SHP77 (cell line): ENCODE measurements at places on chromosomes 4 and X.

DNA sequence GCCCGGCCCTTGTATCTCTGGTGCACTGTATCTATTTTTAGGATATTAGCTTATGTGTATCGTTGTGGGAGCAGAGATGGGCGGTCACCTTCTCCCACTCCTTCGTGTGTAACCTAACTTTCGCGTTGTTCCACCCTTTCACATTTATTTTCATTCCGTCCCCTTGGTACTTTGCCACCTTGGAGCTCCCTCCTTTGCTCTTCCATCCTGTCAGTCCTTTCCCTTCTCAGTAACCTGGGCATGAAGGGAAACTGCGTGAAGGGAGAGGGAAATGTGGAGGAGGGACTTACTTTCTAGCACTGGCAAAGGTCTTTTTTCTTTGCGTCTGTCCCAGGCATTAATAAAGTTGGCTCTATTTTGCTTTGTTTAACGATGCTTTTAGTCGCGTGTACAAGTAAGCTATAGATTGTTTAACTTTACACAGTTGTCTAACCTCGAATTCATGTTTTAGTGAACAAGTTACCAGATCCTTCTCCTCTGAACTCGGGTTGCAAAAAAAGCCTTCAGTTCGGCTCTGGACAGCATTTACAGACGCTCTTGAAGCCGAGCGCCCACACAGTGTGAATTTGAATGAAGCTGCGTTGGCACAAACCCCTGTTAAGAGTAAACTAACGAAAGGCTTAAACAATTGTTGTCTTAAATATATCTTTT lies 3.9 kb downstream of the PCDH10 start:
- DNase-seq: no peak

DNA sequence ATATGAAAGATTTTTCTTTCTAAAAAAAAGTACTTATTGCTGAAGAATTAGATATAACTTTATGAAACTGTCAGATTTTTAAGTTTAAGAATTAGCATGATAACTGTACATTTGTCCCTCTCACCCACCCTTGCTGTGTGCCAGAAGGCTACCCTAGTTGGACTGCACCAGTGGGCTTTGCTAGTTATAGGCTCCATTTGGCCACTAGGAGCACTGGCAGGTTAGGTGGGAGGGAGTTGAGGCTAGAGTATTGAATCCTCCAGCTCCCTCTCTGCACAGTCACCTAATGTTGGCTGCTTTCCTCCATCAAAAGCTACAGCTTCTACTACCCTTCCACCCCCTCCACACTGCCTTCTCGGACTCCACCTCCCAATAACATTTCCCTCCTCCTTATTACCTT lies 84.2 kb downstream of the TASL start:
- DNase-seq: no peak

- DNase-seq: no peak
These were observed 289.4 kb upstream of the GK2 start for GRCh38 chr4:79697444-79697843.

DNA sequence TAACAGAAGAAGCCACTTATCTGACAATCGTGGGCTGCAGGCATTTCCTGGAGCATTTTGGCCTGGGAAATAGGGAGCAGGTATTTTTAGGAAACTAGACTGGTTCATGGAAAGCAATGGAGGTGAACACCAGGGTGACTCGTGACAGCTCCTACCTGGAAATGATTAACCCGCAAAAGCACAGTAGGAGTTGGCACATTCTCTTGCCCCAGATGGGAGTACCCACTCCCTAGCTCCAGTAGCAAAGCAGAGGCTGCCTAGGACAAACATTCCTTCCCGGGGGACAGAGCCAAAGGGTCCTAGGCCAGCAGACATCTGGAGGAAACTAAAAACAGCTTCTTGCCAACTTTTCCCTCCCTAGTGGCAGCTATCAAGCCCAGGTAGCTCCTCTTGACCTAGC lies 29.0 kb downstream of the RTL5 start:
- DNase-seq: no peak

DNA sequence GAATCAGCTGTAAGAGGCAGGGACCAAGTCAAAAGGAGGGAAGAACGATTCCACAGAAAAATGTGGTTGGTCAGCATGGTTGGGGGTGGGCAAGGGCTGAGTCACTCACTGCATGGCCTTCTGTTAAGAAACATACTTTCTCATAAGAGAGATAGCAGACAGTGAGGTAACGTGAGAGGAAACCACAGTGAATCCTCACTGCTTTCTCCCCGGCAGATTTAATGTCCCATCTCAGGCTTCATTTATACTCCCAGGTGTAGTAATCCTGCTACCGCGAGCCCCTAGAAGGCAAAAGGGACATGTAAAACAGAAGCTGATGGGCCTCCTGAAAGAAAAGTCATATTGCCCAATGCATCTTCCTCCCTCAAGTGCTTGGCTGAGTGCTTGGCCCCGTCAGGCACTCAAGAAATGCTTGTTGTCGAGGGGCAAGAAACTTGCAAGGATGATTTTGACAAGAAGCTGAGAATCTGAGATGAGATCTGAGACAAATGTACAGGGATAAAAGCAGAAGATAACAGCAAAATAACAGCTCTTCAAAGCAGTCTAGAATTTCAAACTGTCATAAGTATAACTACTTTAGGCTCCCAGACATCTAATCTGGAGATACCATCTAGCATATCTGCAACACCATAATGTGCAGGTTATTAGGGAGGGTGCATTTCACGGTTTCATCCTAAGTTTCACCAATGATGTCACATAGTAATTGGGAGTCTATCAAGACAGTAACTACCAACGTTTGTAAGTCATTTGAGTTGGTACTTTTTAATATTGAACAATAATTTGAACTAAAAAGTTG lies 40.2 kb downstream of the SH3KBP1 start:
- no peak for DNase-seq

DNA sequence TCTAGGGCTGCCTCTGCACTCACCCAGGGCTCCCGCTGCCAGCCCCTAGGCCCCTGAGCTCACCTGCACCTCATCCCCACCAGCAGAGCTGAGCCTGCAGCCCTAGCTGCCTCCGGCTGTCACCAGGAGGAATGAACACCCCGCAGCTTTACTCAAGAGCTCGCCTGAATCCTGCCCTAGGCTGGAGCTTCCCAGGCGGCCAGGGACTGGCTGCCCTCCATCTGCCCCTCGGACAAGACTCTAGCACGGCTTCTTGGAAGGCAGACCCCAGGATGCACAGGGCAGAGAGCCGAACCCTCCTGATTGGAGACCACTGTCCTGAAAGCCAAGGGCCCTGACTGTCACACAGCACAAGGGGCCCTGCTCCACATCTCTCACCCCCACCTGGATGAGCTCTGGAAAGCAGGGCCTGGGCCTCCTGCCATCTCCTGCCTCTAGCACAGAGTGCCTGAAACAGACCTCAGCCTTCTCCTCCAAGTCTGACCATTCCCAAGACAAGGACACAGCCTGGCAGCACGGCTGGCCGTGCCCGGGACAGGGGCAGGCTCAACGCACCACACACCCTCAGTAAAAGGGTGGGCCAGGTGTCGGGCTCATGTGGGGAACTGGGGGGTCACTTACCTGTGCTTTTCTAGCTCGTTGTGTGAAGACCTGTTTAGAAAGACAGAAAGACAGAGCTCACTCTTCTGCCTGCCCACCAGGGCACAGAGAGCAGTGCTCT lies 4.4 kb downstream of the MXD4 start:
- no peak for DNase-seq

DNA sequence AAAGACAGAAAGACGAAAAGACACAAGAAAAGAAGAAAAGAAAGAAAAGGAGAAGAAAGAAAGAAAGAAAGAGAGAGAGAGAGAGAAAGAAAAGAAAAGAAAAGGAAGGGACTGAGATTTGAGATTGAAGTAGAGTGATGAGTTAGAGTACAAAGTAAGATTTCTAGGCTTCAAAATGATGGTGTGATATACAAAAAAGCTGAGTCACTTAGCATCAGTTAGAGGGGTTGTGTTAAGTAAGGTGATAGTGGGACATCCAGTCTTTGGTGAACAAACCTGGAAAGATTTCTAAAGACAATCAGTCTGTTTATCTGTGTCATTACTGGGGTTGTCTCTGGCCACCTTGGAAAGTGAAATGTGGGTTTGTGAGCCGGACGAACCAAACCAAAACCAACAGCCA lies 13.5 kb downstream of the SLC10A6 start:
- DNase-seq: no peak

DNA sequence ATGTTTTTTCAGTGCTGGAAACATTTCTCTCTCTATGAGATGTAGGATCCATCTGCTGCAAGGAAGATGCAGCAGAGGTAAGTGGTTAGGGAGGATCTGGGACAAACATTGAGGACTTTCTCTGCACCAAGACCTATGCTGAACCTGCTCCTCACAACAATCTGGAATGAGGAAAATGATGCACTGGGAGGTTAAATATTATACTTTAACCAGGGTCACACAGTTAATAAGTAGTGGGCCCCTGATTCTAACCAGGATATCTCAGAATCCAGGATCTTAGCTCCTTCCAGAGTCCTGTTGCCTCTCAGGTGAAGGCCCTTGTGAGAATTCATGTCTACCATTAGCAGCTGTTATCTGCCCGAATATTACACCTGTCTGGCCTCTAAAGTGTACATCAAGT lies 7.0 kb downstream of the CXCL9 start:
- no peak for DNase-seq

GRCh38 chrX:38293741-38294140 lies 33.6 kb downstream of the RPGR start:
- DNase-seq: no peak

DNA sequence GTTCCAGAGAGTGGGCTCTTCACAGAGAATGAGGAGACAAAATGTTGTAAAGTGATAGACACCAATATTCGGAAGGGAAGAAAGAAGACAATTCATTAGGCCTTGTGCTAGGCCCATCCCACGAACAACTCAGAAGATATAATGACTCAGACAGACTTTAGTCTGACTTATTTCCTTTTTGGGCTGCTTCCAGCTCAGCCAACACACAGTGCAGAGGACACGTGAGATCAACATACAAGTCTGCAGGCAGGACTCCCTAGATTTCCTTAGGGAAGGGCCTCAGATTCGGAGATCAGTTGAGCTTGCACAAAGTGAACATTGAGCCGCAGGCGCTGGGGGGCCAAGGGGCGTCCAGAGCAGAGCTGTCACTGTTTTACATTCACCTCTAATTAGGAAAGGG lies 290.7 kb upstream of the TENM3 start:
- DNase-seq: no peak

DNA sequence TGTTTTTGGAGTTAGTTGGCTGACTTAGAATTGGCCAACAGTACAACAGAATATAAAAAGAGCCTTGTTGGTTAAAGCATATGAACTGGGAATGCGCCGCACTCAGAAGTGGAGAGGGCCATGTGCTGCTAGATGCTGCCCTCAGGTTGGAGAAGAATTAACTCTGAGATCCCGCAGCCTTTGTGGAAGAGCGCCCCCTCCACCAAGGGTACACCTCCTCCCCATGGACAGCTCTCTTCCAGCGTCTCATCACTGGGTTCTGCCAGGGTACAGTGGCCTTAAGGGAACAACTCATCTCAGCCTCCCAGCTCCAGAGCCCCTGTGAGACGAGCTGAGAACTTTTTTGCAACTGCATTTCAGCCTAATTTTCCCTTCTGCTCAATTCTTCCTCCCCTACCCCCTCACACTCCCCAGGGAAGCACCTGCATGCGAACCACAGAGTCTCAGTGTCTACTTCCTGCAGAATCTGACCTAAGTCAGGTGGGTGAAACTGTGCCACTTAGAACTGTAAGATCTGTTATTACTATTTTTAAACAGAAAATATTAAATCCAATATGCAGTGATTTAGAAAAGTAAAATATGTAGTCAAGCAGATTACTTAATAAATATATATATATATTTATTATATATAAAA lies 380.6 kb downstream of the RAB28 start:
- DNase-seq: no peak

GRCh38 chrX:16386126-16386525 lies 218.8 kb downstream of the MAGEB17 start:
- DNase-seq: no peak
